Osteoblast (primary cell): ENCODE measurements at places on chromosomes 7 and 10. TPM values are rescaled to one million over a fixed set of nuclear protein-coding genes. Genes with fewer than 3 reads are reported as not detected.
A peak's percentile ranks its signal among the peaks of the same experiment; 100 is the strongest.

MCM10 gene
- total RNA-seq: 1.4 and 2.4 TPM in 2 replicates

PGAM2 gene
- total RNA-seq: 0.29 and 0.36 TPM in 2 replicates

FGL2 gene
- under 0.01 TPM in 2 replicates for total RNA-seq

GRCh38 chr10:13759168-13759567 lies 172.4 kb downstream of the PRPF18 start:
- no peak for DNase-seq

GRCh38 chr7:143884969-143885559 lies 16.9 kb downstream of the TCAF1 start:
- DNase-seq: peak; percentile 97

GRCh38 chr7:117113871-117114270 lies 160.6 kb downstream of the ST7 start:
- DNase-seq: peak; percentile 34

GRCh38 chr10:93816123-93816747 lies 58.5 kb downstream of the LGI1 start:
- DNase-seq: no peak

DNA sequence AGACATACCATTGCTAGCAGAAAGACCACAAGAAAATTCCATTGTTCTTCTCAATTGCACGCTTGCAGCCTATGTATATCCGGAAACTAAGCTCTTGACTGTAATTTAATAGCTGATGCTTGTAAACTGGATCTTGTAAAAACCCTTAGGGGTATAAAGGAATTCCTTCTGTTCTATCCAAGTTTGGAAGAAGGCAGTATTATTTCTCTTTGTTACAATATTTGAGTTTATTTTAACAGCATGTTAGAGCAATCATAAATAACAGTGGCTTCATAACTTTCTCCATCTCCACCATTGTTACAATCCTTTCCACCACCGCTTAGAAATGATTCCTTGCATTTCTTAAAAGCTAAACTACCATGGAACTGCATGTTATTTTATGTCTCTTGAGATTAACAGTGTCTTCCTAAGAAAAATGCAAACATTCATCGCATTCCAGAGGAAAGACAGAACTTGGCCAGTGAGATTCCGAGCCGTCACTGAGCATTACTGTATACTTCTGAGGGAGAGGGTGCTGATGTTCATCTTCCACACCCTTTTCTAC lies 92.5 kb downstream of the TRIL start:
- DNase-seq: no peak

- peak; percentile 85 for DNase-seq
Observed at GRCh38 chr10:89427629-89428028, 13.3 kb downstream of the IFIT5 start.
